Stimulated activated CD8-positive, alpha-beta memory T cell treated with anti-CD3 and anti-CD28 coated beads, Interleukin-7, amount 100 ng/mL, for 1 hour (primary cell): ENCODE measurements at places on chromosomes 6 and 20.

GRCh38 chr6:52994839-52995088 lies 320 bp downstream of the GSTA4 start:
- DNase-seq = no peak

DNA sequence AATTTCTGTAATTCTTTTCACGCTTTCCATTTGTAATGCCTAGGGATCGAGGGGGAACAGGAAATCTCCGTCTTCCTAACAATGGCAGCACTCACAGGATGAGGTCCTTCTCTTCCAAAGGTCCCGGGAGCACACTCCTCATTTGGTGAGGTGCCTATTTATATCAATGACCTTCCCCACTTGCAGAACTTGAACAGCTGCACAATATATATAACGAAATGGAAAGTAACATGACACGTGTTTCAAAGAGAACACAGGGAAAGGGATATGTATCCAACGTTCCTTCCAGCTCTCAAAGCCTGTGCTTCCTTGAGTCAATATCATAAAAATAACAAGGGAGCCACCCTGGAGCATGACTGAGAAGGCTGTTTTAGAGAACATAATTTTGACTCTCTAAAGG lies 78.6 kb upstream of the RBM24 start:
- DNase-seq = no peak

- DNase-seq = no peak
Observed at GRCh38 chr6:4922488-4923037, 81.3 kb downstream of the RPP40 start.

DNA sequence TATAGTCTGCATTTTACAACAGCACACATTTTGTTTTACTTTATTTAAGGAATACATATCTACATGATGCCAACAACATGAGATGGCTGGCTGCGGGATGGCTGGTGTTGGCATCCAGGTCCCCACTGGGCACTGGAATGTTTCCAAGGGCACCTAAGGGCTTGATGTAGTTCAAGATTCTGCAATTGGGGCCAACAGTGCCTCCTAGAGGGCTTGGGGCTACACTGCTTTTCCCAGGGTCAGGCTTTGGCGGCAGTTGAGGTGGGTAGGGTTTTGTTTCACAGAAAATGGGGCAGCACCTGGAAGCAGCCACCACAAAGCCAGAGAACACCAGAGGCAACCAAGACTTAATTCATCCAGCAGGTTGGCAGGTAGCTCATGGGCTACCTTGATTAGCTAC lies 202.2 kb upstream of the PRND start:
- DNase-seq = no peak

- DNase-seq = no peak
Observed at GRCh38 chr6:152922706-152923105, 60.1 kb downstream of the FBXO5 start.

GRCh38 chr6:103273048-103273447 lies 1586.7 kb downstream of the HACE1 start:
- no peak for DNase-seq

- DNase-seq = no peak
Observed at GRCh38 chr6:147684906-147685305, 176.4 kb downstream of the SAMD5 start.

DNA sequence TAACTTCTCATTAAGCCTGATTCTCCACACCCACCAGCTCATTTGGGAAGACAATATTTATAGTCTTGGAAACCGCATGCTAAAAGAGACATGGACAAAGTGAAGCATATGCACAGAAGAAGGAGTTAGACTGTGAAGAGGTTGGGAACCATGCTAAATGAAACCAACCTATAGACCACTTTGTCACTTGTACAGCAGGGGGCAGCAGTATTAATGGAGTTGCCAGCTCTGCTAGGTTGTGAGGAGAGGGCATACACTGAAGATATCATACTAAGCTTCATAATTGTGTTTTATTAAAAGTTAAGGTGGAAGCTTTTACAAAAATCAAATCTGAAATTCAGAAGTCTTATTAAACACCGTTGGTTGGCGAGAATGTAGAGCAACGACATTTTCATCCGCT lies 38.3 kb upstream of the HMGCLL1 start:
- no peak for DNase-seq

DNA sequence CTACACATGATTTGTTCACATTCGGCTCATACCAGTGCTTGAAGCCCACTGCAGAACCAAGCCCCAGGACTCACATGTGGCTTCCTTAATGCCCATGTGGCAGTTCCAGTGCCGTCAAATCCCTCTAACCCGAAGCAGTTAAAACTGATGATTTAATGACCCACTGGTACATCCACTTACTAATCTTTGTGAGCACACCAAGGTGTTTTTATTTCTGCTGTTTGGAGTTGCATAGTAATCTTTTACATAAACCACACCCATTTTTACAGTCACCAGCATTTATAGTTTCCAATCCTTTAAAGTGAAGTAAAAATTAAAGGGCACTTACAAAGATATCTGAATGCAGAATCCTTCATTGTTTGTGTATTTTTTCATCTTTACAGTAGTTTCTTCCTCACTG lies 232.0 kb downstream of the ANKRD60 start:
- no peak for DNase-seq

DNA sequence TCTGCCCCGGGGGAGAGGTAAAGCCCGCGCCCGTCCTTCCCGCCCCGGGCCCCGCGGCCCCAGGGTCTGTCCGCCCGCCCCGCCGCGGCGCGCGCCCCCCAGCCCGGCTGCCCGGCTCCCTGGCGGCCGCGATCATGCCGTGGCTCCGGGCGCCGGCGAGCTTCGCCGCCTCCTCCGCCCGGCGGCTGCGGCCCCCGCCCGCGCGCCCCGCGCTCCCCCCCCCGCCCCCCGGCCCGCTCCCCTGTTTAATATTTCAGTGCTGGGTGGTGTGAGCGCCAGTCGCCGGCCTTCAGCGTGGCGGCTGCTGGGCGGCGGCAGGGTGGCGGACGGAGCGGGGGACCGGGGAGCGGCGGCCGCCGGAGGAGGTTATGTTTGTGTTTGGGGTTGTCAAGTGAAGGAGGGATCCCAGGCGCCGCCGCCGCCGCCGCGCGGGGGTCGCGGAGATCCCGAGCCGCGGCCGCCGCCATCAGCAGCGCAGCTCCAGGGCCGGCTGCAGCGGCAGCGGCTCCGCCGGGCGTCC lies at the start of gene HIVEP1:
HIVEP1 (plus strand) TSS at position 275 of the 520 bp plus-strand sequence. CDS start 3,317 bp downstream, outside the sequence.
- DNase-seq = no peak

- no peak for DNase-seq
Observed at GRCh38 chr20:17377231-17377630, 150.4 kb downstream of the PCSK2 start.

- DNase-seq = no peak
Observed at GRCh38 chr20:1154691-1155090, 30.1 kb downstream of the TMEM74B start.

- no peak for DNase-seq
Observed at GRCh38 chr6:75852721-75853120, 103.7 kb downstream of the MYO6 start.

DNA sequence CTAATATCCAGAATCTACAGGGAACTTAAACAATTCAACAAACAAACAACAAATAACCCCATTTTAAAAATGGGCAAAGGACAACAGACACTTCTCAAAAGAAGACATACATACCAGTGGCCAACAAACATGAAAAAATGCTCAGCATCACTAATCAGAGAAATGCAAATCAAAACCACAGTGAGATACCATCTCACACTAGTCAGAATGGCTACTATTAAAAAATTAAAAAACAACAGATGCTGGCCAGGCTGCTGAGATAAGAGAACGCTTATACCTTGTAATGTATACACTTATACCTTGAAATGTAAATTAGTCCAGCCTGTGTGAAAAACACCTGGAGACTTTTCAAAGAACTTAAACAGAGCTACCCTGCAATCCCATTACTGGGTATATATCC lies 166.8 kb downstream of the IBTK start:
- no peak for DNase-seq

DNA sequence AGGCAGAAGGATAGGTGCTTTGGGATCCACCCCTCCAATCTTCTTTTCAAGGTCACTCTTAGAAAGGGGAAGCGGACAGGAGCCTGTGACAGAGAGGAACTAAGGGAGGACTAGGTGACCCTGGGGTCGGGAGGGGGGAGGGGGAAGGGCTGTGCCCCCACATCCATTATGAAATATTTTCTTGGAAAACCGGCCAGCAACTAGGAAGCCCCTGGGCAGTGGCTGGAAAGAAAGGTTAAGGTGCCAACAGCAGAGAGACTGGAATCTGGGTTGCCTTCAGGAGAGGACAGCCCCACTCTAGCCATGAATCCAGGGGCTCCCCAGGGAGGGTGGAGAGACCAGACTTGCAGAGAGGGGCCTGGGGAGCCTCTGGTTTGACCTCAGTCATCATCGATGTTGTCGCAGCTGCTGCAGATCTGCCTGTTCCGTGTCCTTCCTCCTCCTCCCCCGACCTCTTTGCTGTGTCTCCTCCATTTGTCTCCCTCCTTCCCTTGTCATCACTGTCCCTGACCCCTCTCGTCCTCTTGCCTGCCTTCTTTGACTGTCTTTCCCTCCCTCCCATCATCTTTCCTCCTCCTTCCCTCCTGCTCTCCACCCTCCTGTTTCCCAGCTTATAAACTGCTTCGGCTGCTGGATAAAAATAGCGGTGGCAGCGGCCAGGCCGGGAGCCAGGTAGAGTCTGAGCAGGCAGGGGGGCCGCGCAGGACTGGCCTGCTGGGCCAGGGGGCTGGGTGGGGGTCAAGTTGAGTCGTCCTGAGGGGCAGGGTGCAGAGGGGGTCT lies 3.2 kb downstream of the SLC29A1 start:
- no peak for DNase-seq

DNA sequence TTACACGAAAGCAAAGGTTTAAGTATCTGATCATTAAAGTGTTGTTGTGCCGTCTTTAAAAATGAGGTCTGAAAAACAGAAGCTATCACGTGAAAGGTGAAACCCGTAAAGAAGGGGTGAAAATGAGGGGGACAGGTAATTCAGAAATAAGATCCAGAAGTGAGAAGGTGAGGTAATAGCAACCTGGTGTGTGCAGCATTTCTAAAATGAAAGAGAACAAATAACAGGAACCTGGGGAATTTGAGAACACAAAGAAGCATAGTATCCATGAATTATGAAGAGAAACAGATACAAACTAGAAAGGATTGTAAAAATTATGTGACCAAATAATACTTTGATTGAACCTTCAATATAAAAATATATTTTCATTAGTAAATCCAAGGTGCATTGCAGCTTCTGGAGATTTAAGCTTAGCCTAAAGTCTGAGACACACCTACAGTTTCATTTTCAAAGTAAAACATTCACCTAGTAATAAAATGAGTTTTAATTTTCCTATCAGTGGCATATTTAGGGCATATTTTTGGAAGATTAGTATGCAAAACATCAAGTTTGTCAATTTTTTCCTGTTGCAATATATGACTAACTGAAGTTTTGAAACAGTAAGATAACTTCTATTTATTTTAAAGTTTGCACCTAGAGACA lies 1.4 kb downstream of the HEY2 start:
- DNase-seq = no peak

GRCh38 chr6:130132286-130132701 lies 90.5 kb downstream of the SAMD3 start:
- peak; percentile 31 for DNase-seq

DNA sequence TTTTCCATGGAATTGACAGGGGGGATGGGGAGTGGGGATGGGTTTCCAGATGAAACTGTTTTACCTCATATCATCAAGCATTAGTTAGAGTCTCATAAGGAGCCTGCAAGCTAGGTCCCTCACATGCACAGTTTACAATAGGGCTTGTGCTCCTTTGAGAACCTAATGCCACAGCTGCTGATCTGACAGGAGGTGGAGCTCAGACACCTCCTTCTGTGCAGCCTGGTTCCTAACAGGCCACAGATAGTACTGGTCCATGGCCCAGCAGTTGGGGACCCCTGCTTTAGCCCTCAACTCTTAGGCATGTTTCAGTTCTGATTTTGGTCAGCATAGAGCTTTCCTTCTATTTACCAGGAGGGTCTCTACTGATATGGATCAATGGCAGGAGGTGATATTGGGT lies 251.6 kb downstream of the LAMA2 start:
- DNase-seq = no peak

GRCh38 chr20:64161356-64162238 lies 2.7 kb upstream of the MYT1 start:
- no peak for DNase-seq

DNA sequence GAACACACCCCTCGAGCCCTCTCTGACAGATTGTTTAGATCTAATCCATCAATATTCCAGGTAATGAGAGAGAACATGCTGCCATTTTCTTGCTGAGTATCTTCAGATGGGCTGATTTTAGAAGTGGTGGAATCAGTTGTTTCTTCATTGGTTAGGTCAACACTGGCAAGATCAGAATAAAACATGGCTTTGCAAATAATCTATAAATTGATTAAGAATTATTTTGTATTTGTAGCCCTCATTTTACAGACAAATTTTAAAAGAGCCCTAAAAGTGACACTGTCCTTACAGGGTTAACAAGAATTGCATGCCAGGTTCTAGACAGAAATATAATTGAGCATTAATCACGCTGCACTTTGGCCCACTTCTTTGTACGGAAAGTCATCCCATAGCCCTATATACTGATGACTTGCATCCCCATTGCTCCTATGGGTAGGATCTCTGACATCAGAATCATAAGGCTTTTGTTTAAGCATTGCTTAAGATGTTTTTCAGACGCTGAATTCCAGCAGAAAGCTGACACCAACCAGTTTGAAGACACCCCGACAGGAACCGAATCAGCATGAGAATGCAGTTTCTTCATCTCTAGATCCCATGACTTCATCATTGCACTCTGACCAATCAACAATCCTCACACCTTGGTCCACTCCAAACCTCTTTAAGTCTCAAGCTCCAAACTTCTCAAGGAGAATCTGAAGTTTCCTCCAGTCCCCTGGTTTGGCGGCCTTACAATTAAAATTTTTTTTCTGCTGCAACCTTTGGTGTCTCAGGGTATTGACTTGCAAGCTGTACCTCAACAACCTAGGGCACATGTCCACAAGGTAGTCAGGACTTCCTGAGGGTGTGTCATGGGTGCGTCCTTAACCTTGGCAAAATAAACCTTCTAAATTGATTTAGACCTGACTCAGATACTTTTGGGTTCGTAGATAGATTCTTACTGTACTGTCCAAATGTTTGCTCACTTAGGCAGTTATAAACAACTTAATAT lies 7.8 kb downstream of the TDP2 start:
- no peak for DNase-seq

GRCh38 chr6:31468311-31468710 lies 29.6 kb upstream of the MICB start:
- DNase-seq = no peak

DNA sequence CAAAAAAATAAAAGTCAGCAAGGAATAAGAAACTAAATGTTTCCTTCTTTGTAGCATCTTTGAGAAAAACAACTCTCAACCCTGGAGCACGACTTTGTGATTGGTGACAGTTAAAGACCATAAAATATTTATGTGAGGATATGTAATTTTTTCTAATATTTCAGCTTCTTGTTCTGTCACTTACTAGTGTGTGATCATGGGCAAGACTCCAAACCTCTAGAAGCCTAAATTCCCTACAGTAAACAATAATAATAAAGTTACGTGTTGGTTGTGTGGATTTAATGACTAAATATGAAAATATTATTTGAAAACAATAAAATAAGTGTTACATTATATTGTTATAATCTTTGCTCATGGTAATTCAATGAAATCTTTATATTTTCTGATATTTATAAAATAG lies 735.6 kb upstream of the MARCKS start:
- no peak for DNase-seq
